Peyer's patch (tissue), 4 donors: ENCODE measurements at places on chromosomes 4 and X. TPM values are rescaled to one million over a fixed set of nuclear protein-coding genes. Genes with fewer than 3 reads are reported as not detected.

The SPACA5 gene
- not detected for total RNA-seq

DNA sequence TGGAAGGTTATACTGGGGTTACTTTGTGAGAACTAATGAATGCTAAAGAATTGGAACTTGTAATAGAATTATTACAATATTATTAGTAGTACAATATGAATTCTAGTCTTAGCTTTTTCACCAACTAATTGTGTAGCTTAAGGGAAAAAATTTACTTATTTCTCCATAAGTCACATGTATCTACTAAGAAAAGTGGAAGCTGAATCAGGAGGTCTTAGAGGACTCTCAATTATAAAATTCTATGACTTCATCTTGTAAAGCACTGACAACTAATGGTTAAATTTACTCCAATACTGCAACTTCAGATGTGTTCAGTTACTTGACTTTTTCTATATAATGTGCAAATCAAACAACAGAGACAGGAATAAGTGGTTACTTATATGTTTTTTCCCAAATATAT lies 899 bp upstream of the TMPRSS11D start:
- DNase-seq: no peak

- DNase-seq: no peak
These were observed 53.9 kb upstream of the ADRA2C start for GRCh38 chr4:3712112-3712805.

DNA sequence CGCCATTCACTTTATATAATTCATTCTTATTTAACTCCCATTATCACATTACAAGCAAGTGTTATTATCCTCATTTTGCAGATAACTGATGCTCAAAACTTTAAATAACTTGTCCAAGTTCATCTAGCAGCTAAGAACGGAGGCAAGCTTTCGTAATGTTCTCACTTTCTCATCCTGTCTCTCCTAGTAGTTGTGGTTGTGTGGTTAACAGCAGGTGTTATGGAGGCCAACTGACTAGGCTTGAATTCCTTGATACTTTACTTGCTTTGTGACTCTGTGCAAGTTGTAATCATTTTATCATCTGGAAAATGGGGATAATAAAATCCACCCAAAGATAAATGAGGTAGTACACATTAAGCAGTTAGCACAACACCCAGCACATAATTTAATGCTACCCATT lies 109.9 kb upstream of the PTPN13 start:
- DNase-seq: no peak
